CD4-positive, alpha-beta T cell treated with Interleukin-6 for 4 hours (primary cell): ENCODE measurements at places on chromosomes 3 and 15.
A peak's percentile ranks its signal among the peaks of the same experiment; 100 is the strongest.

DNA sequence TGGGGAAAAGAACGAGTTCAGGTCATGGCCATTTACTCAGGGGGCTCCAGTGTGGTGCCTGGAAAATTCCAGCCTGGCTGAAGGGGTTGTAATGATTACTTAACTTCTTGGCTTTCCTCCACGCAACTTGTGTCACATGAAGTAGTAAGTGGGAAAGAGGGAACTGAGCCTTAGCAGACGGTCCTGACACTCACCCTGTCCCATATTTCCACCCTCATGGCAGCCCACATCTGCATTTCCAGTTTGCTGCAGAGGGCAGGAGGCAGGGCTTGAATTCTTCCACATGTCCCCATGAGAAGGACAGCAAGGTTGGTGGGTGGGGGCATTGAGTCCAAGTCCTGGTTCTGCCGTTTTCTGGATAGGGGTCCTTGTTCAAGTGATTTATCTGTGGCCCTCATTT is 7.8 kb upstream of the CAMP start:
- no peak for DNase-seq

DNA sequence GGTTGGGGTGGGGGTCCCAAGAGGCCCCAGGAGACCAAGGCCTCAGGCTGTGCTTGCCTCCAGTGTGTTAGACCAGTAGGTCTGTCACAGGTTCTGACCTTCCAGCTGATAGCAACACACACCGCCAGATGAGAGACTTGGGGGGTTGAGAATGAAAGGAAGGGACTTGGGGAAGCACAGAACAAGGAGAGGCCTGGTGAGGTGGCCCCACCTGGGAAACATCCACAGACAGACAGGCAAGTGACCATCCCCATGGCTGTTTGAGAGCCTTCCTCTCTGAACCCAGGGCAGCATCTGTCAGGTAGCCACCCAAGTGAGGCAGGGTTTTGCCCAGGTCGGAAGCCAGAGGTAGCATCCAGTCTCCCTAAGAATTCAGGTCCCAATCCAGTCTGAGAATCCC is 35.0 kb upstream of the VPS8 start:
- DNase-seq: no peak

GRCh38 chr3:31462050-31462569 is 70.6 kb upstream of the STT3B start:
- DNase-seq: peak; percentile 66

DNA sequence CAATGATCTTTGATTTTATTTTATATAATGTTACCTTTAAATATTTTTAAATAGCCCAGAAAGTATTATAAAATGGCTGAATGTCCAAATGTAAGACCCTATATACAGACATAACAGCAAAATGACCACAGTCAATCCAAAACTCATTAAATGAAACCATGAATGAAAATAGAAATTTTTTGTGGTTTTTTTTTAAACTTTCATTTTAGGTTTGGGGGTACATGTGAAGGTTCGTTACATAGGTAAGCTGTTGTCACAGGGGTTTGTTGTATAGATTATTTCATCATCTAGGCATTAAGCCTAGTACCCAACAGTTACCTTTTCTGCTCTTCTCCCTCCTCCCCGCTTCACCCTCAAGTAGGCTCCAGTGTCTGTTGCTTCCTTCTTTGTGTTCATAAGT is 108.8 kb downstream of the FAIM start:
- DNase-seq: no peak
